Stimulated activated CD8-positive, alpha-beta memory T cell treated with anti-CD3 and anti-CD28 coated beads, Interleukin-2, amount 100 ng/mL, for 1 hour (primary cell): ENCODE measurements at places on chromosomes 3 and 15.

DNA sequence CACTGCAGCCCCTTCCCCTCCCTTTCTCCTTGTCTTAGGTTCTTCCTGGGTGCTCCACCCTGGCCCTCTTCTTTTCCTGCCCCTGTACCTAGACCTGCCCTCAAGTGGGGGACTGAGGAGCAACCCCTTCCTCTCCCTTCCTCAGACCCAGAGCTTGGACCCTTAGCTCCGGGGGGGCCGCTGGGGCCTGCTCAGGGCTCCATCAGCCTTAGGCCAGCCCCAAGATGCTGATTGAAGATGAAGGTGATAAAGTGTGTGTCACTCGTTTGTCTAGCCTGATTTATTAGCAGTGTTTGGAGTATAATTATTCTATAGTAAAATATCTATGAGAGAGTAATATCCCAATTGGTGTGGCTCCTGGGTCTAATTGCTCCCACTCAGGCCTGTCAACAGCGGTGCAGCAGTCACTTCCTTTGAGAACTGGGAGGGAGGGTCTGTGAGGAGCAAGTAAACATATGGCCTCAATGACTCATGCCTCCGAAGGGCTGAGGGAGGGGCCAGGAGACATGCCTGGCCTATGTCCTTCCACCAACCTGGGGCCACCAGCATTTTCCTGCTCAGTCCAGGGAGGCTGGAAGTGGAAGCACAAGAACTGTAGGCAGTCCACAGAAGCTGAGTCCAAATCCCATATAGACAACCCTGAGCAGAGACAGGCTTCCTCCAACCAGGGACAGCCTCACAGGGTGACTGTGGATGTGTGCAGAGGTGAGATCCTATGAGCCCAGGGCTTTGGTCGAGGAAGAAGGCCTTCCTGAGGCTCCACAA lies 123.2 kb downstream of the DNAJB8 start:
- no peak for DNase-seq

DNA sequence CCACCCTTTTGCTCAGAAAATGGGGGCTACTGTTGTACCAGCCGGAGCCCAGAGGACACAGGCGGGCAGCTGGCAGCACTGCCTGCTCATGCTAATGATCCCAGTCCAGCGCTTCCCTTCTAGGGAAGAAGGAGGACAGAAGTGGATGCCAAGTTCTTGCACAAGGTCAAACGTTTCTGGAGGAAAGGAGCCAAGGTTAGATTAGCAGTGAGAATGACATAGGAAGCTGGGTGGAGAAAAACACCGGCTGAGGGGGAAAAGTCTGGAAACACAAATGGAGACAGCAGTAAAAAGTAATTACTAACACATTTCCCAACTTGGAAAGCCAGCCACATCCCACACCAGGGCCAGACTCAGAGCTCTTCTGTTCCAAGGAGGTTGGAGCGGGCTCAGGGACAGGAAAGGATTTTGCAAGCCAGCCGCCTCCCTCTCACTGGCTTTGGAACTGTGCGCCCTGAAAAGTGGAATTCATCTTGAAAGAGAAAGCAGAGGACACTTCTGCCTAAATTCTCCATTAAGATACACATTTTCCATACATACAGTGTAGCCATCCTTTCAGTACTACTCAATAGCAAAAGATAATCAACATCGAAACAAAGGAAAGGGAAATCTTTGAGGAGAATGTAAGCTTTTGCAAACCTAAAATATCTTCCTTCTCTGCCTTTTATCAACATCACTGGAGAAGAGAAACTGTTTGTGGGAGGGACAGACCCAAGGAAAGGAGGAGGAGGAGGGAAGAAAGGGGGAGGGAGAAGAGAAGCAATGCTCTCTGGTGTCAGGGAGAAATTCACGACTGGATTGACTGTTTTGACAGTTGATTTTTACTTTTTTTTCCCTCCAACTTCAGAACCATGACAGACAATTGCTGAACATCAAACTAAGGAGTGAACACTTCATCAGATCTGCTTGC lies 133.6 kb downstream of the CD47 start:
- DNase-seq, result no peak

DNA sequence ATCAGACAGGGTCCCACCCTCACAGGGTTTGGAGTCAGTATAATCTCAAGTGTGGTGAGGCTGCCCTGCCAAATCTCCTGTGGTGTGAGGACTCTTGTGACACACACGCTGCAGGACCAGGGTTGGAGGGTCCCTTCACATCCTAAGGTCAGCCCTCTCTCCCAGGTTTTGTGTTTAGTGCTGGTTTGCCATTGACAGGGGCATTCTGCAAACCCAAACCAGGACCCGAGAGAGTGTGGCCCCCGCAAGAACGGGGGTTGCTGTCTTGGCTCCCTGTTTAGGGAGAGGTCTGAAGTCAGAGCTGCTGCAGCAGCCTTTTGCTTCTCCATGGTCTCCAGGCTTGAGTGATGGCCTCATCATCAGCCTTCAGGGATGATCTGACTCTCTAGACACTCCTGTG lies 14.7 kb downstream of the FAM107A start:
- DNase-seq, result no peak

- DNase-seq, result no peak
Measured at GRCh38 chr3:181955566-181955965, 243.8 kb downstream of the SOX2 start.

- DNase-seq, result no peak
Measured at GRCh38 chr3:16482770-16483531, 30.5 kb downstream of the RFTN1 start.

DNA sequence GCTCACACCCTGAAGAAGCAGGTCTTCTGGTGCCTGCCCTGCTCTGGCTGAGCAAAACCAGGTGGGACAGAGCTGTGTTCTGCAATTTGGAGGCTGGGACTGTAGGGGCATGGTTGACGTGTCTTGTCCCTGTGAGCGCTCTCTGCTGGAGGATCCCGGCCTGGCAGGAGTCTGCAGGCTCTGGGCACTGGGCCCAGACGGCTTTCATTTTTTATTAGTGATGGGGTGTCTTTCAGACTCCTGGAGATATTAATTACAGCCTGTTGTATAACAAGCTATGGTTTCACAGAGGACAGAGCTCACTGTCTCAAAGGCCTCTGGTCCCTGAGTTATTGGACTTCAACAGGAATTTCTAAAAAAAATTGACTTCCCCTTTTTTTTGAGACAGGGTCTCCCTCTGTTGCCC lies 29.5 kb upstream of the ZNF710 start:
- no peak for DNase-seq
